ENCODE measurements at places on chromosomes 12 and 14.

DNA sequence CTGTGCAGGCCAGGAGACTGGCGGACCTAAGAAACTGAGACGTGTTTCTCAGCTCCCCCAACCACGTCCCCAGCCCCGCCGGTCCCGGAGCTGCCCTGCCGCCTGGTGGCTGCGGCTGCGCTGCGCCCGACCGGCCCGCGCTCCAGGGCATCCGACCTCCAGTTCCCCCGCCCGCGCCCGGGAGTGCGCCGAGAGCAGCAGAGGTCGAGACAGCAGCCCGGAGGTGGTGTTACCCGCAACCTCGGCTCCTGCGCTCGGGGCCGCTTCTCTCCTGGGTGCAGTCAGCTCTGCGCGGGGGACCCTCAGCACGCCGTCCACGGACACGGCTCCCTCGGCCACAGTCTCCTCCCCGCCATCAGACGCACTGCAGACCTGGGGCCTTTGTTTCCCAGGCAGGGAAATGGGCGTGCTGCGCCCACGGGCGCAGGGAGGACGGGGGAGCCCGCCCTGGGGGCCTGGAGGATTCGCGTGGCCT, 21.6 kb upstream of the GPR132 start:
- peak; percentile 67 for DNase-seq

- DNase-seq, result no peak
Measured at GRCh38 chr12:5582018-5582417, 150.1 kb downstream of the NTF3 start.

GRCh38 chr12:85007836-85008235, 28.2 kb downstream of the TSPAN19 start:
- DNase-seq, result no peak

DNA sequence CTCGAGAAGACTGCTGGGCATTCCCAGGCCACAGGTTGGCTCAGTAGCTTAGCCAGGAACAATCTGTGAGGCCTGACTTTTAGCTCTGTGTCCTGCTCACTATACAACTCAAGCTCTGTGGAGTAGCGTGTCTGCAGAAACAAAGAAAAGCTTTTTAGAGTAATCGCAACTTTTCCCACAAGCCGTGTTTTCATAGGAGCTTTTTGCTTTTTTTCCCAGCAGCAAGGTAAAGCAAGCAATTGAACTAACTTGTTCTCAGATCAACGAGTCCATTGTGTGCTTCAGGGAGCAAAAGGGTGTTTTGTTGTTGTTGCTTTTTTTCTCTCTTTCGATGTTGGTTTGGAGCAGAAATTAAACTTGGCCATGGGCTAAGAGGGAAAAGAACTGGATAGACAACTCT, 97.3 kb upstream of the BCL2L14 start:
- no peak for DNase-seq

- DNase-seq, result no peak
Measured at GRCh38 chr12:6538420-6539313, 4.3 kb downstream of the GAPDH start.

GRCh38 chr14:94591073-94591472, 9.8 kb downstream of the SERPINA5 start:
- DNase-seq, result no peak

GRCh38 chr14:97846156-97846555, 1049.0 kb downstream of the VRK1 start:
- no peak for DNase-seq

- no peak for DNase-seq
Measured at GRCh38 chr12:78959556-78959955, 95.0 kb downstream of the SYT1 start.

DNA sequence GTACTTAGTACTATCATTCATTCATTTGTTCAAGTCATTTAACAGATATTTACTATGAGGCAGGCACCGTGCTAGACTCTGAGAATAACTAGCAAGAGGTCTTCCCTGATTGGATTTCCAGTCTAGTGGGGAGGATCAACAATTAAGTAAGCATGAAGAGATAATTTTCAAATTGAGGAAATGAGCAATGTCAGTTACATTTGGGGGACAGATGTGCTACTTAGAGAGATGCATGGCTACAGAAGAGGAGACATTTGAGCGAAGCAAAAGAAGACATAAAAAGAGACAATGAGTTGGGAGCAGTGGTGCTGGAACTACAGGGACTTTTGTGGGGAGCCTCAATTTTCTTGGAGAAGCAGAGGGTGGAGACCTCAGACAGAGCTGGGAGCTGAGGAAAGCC, 7.7 kb downstream of the KCNA5 start:
- DNase-seq, result no peak

- no peak for DNase-seq
Measured at GRCh38 chr12:45612044-45612794, 117.3 kb upstream of the ARID2 start.

GRCh38 chr12:40225984-40226602, 1.3 kb downstream of the LRRK2 start:
- no peak for DNase-seq

DNA sequence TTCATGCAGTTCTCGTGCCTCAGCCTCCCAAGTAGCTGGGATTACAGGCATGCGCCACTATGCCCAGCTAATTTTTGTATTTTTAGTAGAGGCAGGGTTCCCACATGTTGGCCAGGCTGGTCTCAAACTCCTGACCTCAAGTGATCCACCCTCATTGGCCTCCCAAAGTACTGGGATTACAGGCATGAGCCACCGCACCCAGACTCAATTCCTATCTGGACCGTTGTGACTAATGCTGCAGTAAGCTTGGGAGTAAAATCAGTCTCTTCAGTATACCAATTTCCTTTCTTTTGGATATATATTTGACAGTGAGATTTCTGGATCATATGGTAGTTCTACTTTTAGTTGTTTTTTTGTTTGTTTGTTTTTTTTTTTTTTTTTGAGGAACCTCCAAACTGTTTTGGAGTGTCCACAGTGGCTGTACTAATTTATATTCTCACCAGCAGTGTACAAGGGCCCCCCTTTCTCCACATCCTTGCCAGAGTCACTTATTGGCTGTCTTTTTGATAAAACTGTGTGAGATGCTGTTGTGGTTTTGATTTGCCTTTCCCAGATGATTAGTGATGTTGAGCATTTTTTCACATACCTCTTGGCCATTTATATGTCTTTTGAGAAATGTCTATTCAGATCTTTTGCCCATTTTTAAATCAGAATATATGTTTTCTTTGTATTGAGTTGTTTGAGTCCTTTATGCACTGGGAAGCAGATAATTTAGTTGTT, 37.3 kb upstream of the EVL start:
- no peak for DNase-seq

GRCh38 chr14:56195223-56195622, 77.0 kb downstream of the PELI2 start:
- DNase-seq, result no peak

GRCh38 chr12:94074216-94074979, 74.0 kb upstream of the PLXNC1 start:
- no peak for DNase-seq

DNA sequence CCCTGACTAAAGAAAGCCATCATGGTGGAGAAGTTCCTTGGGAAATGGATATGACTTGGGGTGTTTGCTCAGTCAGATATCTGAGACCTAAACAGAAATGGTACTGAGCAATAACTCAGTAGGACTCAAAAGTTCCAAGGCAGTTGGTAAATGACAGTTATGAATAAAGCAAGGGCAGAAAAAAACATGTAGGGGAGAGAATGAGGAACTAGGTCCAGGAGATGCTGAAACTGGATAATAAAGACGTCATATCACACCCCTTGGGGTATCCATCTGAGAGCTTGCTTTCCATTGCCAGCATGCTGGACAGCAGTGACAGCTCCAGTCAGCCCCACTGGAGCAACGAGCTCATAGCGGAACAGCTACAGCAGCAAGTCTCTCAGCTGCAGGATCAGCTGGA, 37.5 kb downstream of the RPGRIP1 start:
- DNase-seq, result no peak

GRCh38 chr14:98334186-98334585, 937.8 kb downstream of the BCL11B start:
- no peak for DNase-seq

- no peak for DNase-seq
Measured at GRCh38 chr14:81559385-81559784, 25.7 kb upstream of the SEL1L start.

DNA sequence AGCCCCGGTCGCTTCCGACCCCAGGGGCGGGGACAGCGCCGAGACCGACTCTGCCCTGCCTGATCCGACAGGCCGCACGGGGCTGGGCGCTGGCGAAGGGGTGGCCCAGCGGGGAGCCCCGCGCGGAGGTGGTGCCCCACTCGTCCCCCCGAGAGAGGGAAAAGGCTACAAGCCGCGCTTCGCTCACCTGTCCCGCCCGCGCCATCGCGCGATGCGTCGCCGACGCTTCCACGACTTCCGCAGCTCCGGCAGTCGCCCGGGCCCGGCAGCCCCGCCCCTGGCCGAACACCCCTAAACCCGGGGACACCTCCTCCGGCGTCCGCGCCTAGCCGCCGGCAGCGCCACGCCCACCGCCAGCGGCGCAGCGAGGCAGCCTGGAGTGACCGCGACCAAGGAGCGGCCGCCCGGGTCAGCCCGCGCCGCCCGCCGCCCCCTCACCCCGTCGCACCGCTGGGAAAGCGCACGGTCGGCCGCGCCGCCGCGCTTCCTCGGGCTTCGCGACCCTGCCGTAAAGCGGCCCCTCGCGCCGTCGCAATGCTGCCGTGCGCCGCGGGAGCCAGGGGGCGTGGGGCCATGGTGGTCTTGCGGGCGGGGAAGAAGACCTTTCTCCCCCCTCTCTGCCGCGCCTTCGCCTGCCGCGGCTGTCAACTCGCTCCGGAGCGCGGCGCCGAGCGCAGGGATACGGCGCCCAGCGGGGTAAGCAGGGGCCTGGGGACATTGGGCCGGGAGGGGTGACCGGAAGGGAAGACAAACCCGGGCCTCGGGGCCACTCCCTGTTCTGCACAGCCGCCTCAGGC, at the start of the genes BAG5 and COA8:
Gene BAG5, minus strand, starts transcription at position 229 of the 797 bp plus-strand sequence. CDS start 1,493 bp downstream, outside the sequence.
Gene COA8, plus strand, starts transcription at position 532 of the 797 bp plus-strand sequence. Its CDS starts 42 bp downstream, at position 574.
- peak; percentile 95 for DNase-seq

DNA sequence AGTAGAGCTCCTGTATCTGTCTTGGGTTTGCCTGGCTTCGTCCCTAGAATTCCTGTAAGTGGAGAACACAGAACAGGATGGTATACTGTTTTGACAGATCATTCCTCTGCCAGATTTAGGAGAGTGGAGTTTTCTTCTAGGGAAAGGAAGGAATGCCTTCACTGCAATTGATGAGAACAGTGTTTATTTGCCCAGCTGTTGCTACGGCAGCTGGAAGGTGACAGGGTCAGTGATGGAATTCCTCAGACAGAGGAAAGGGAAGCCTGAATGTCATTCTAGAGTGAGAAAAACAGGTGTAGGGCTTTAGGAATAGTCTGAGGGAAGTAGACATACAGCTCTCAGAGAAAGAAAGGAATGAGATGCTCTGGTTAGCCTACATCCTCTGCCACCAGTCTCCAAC, 11.7 kb downstream of the CSRNP2 start:
- no peak for DNase-seq
